ENCODE measurements at places on chromosomes 13 and 19. TPM values are rescaled to one million over a fixed set of nuclear protein-coding genes. Genes with fewer than 3 reads are reported as not detected.

DNA sequence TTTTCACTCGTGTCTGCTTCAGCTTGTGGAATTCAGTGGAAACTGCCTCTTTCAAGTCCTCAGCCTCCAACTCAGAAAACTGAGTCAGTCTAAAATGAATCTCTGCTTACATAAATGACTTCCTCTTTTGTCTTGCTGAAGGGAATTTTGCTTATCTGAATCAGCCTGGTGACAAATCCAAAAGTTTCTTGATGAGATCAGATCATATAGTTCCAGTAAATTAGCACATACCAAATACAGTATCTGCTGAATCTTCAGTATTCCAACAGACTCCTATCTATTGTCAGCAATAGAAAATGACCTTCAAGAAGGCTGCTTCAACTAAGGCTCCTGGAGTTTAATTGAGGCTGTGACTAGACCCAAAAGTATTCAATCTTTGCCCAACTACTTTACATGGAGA lies 290.0 kb downstream of the MZT1 start:
- H3K27ac ChIP-seq, result no peak overlapping the region
- H3K36me3 ChIP-seq, result no peaks in the 10 kb centered on the region
- DNase-seq, result no peak
- no peaks in the 10 kb centered on the region for H3K27me3 ChIP-seq
- no peaks in the 10 kb centered on the region for H3K4me1 ChIP-seq

- H3K27me3 ChIP-seq, result no peaks in the 10 kb centered on the region
- no peak overlapping the region for H3K4me3 ChIP-seq
- DNase-seq, result no peak
- no peak overlapping the region for H3K27ac ChIP-seq
- H3K4me1 ChIP-seq, result no peaks in the 10 kb centered on the region
Observed at GRCh38 chr13:97483465-97483864, 49.5 kb downstream of the RAP2A start.

- no peak overlapping the region for H3K4me3 ChIP-seq
- no peak overlapping the region for H3K27ac ChIP-seq
- H3K4me1 ChIP-seq, result peaks cover 3% of the 10 kb centered on the region
- peaks cover 18% of the 10 kb centered on the region for H3K36me3 ChIP-seq
- DNase-seq, result no peak
- no peaks in the 10 kb centered on the region for H3K27me3 ChIP-seq
Observed at GRCh38 chr19:7262470-7262869, 31.7 kb downstream of the INSR start.

- H3K4me1 ChIP-seq, result no peaks in the 10 kb centered on the region
- H3K27ac ChIP-seq, result no peak overlapping the region
- peaks cover 52% of the 10 kb centered on the region for H3K36me3 ChIP-seq
- DNase-seq, result no peak
Observed at GRCh38 chr13:106550570-106551135, 15.2 kb upstream of the EFNB2 start.

DNA sequence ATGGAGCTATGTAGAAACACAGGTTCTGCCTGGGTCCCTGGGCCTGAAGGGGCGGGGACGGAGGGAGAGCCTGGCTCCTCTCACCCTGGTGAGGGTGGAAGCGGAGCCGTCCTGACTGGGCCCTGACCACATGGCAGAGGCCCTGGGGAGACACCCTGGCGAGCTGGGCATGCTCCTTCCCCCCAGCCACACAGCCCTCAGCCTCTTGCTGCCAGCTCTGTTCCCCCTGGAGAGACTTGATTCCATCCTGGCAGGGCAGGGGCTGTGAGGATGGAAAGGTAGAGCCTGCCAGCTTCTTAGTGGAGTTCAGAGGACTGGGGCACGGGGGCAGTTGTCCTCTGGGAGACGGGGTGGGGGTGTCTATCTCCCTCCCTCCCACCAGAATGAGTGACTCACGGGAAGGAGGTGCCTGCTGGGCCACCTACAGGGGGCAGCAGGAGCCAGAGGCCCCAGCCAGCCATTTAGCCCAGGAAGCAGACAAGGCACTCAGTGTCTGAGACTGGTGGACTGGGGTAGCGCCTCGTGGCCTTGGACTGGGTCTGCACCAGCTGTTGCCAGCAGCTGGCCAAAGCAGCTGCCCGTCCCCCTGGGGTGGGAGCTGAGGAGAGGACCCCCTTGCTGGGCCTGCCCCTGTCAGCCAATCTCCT lies 22.8 kb upstream of the RNF17 start:
- H3K4me3 ChIP-seq, result no peak overlapping the region
- H3K4me1 ChIP-seq, result no peaks in the 10 kb centered on the region
- H3K27me3 ChIP-seq, result peaks cover 20% of the 10 kb centered on the region
- H3K36me3 ChIP-seq, result no peaks in the 10 kb centered on the region

GRCh38 chr13:48729856-48730255 lies 76.1 kb downstream of the CYSLTR2 start:
- no peaks in the 10 kb centered on the region for H3K27me3 ChIP-seq
- H3K27ac ChIP-seq, result no peak overlapping the region
- no peaks in the 10 kb centered on the region for H3K36me3 ChIP-seq
- no peak overlapping the region for H3K4me3 ChIP-seq

DNA sequence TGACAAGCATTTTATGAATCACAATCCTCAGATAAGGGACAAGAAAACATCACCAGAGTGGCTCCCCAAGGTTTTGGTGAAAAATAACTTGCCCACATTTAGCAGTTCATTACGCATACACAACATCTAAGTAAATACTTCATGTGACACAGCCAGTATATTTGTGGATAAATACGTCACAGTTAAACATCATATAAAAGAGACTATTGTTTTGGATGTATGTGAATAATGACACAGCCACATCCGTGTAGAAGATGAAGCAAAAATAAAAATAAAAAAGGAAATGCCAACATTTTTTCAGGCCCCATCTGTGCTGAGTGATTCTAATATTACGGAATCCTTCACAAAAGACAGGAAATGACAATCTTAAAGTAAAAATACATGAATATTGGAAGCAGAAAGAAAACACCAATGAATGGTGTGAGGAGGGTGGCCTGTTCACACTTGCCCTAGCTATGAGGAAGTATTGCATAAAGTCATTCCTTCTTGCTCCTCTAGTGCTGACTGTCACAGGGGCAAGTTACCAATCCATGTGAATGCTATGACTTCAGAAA lies 457.1 kb downstream of the KLF12 start:
- DNase-seq, result peak; percentile 81
- H3K4me1 ChIP-seq, result peaks cover 58% of the 10 kb centered on the region
- no peaks in the 10 kb centered on the region for H3K36me3 ChIP-seq
- peak overlapping the region; percentile 94 for H3K27ac ChIP-seq
- H3K27me3 ChIP-seq, result no peaks in the 10 kb centered on the region

ZNF471 gene
- polyA plus RNA-seq, result 11.7 TPM

IGFL3 gene
- not detected for polyA plus RNA-seq

GRCh38 chr19:38019396-38019724 lies 112.4 kb downstream of the SIPA1L3 start:
- H3K36me3 ChIP-seq, result peaks cover 11% of the 10 kb centered on the region
- H3K4me1 ChIP-seq, result peaks cover 18% of the 10 kb centered on the region

DNA sequence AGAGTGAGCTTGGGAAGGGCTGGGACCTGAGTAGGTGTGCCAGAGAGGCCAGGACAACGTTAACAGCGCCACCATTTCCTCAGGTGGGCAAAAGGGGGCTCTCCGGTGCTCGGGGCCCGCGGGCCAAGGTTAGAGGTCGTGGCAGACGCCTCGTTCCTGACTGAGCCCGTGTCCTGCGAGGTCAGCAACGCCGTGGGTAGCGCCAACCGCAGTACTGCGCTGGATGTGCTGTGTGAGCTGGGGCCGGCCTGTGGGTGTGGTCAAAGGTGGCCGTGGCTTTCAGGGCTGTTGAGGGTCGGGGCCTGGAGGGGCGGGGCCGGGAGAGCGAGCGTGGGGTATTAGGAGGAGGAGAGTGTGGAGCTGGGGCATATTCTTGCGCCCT lies 3.7 kb downstream of the KIRREL2 start:
- H3K4me1 ChIP-seq, result peaks cover 9% of the 10 kb centered on the region
- H3K27me3 ChIP-seq, result peaks cover 77% of the 10 kb centered on the region
- no peak overlapping the region for H3K4me3 ChIP-seq
- no peak for DNase-seq
- H3K36me3 ChIP-seq, result no peaks in the 10 kb centered on the region

POP4 gene
- polyA plus RNA-seq, result 60.7 TPM

ZNF98 gene
- polyA plus RNA-seq, result 1.2 TPM

- DNase-seq, result no peak
- peaks cover 4% of the 10 kb centered on the region for H3K27me3 ChIP-seq
- peaks cover 12% of the 10 kb centered on the region for H3K4me1 ChIP-seq
- H3K4me3 ChIP-seq, result peak overlapping the region; percentile 93
Observed at GRCh38 chr19:35993923-35994598, 927 bp upstream of the SDHAF1 start.

DNA sequence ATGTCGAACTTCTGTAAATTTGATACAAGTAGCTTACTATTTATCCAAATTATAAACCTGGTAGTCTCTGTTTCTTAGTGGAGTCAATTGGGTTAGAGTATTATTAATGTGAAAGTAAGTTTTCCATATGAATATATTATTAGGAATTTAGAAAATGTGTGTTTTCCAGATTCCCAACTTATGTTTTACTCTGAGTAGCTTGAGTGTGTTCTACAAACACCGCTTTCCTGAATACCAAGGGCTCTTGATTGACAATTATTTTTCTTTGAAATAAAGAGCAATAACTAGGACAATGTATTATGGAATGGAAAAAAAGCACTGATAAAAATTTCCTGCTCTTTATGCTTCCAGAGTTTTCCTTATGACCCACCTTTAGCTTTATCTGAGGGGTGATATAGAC lies 233.6 kb downstream of the POSTN start:
- H3K4me1 ChIP-seq, result no peaks in the 10 kb centered on the region
- DNase-seq, result no peak
- no peak overlapping the region for H3K27ac ChIP-seq
- no peaks in the 10 kb centered on the region for H3K36me3 ChIP-seq
- H3K27me3 ChIP-seq, result no peaks in the 10 kb centered on the region
- no peak overlapping the region for H3K4me3 ChIP-seq
